ENCODE measurements at places on chromosomes 11 and 22. TPM values are rescaled to one million over a fixed set of nuclear protein-coding genes. Genes with fewer than 3 reads are reported as not detected.

GRCh38 chr11:44680982-44681597, 45.7 kb upstream of the TSPAN18 start:
- DNase-seq = no peak

DNA sequence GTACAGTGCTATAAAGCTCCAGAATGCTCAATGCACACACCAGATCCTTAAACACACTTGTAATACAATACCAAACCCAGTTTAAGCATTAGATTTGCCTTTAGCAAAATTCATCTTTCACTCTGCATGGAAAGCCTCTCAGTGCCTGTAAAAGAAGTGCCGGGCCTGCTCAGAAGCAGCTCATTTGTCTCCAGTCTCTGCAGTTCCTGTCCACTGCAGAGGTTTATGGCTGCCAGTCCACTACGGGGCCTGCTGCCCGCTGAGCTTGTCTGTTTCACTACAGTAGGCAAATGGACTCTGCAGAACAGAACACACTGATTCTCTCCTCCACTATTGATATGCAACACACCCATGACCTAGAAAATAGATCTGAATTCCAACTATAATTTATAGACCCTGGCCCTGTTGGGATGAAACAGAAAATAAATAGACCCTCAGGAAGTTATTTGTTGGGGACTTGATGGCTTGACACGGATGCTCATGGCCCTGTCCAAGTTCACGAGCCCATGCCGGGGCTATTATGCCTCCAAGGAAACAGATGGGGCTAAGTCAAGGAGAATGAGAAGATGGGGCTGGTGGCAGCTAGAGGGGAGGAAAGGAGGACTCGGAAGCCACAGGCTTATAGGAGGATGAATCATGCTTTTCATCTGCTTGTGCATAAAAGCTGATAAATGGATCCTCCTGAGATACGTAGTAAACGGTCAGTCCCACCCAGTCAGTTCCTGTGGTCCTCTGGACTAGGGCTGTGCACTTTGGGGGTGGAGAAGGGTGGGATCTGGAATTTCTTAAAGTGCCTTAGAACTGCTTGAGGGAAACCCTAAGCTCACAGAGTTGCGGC, 416.8 kb upstream of the TENM4 start:
- no peak for DNase-seq

DNA sequence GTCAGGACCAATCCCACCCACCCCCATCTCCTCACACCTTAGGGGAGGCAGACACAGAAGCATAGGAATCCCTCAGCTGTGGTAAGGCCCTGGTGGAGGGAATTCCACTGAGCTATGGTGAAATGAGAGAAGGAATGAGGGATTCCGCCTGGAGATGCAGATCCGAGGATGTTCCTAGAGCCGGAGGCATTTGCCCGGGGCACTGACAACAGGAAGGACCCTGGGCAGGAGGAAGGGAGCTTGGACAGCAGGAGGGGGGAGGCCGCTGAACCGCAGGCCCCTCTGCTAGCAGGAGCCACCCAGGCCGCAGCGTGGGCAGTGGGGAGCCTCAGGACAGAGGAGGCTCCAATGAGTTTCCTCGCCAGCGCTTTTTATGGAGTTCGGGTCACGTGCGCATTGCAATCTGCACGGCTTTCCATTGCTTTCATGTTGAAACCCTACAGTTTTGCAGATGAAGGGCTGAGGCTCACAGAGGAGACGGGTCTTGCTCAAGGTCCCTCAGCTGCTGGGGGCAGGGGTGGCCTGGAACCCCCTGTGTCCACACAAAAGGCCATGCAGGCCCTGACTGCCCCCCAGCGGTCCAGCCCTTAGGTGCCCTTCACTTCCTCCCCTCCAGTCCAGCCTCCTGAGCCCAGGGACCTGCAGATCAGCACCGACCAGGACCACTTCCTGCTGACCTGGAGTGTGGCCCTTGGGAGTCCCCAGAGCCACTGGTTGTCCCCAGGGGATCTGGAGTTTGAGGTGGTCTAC, 15.5 kb downstream of the CSF2RB start:
- no peak for DNase-seq

DNA sequence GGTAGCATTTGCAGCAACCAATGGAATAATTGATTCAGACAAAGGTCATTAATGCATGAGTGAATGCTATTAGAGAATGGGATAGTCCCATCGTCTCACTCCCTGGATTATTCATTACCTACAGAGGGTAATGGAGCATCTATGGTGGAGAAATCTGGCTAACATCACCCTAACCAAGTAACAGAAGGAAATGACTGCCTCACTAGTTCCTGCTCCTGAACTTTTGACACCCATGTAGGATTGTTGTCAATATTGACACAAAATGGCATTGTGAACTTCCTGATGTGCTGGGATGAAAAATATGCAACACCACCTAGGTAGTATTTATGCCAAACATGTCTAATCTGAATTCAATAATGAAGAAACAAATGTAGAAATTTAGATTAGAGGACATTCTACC, 44.0 kb upstream of the KIRREL3 start:
- peak; percentile 51 for DNase-seq

Gene ACTN3
- total RNA-seq = not detected

- DNase-seq = no peak
These were observed 51.8 kb downstream of the FDX1 start for GRCh38 chr11:110481523-110481922.

DNA sequence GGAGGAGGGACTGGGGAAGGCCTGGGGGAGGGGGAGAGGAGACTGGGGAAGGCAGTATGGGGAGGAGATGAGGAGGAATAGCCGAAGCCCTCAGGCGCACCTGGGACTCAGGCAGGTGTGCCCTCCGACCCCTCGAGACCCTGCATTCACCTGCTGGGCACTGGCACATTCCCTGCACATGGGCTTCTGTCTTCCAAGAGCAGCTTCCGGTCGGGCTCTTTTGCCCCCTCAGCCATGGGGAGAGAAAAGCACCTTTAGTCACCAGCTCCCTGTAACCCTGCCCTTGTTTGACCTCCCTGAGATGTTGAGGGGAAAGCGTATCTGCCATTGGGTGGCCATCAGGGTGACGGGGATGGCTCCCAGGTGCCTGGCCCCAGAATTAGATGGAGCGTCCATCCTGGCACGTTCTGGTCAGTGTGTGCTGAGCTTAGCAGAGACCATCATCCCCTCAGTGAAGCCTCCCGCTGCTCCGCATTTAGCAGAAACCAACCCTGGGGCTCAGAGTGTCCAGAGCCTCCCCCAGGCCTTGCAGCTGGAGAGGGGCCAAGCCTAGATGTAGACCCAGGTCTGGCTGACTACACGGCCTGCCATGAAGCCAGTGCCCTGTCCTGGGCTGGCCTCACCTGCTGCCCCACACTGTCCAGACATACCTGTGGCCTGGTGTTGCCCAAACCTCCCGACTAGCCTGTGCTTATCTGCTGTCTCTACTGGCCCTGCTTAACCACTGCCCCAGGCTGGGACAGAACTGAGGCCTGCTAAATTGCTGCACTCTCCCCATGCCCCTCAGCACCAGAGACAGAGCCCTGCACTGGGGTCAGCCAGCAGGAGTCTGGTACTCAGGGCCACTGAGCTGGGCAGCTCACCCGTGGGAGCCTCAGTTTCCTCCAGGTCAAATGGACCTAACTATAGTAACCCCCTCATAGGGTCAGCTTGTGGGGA, 6.2 kb downstream of the ANO1 start:
- DNase-seq = no peak

GRCh38 chr11:97202613-97203292, 812.9 kb downstream of the JRKL start:
- no peak for DNase-seq

DNA sequence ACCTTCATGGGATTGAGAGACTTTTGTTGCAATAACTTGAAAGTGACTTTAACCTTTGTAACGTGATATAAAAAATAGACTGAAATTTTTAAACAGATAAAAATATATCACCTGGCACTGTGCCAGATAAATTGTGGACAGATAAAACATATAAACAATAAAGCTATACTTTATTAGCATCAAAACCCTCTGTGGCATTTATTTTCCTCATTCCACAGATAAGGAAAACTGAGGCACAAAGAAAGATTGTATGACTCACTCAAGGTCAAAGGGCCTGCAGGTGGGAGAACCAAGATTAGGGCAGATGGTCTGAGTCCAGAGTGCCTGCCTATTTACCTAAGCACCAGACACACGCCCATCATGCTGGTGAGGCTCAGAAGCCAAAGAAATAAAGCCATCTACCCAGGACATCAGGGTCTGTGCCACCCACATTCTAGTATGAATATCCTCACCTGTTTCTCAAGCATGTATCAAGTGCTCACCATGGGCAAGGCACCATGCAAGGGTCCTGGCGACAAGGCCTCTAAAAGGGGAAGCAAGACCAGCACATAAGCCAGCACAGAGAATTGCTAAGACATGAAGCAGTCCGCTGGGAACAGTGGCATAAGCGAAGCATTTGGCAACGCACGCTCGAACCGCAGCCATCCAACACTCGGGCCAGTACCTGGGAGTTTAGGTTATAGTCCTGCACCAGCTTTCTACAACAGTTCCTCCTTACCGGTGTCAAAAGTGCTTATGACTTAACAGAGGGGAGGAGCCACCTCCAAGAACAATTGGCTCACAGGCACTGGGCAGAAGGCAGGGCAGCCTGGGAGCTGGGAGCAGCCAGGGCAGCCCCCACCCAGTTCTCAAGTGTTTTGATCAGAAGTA, 17.6 kb downstream of the MYH9 start:
- DNase-seq = peak; percentile 66

Gene IRAG1
- 0.23 TPM for total RNA-seq

Gene SLC22A25
- not detected for total RNA-seq

Gene CEND1
- total RNA-seq = not detected

DNA sequence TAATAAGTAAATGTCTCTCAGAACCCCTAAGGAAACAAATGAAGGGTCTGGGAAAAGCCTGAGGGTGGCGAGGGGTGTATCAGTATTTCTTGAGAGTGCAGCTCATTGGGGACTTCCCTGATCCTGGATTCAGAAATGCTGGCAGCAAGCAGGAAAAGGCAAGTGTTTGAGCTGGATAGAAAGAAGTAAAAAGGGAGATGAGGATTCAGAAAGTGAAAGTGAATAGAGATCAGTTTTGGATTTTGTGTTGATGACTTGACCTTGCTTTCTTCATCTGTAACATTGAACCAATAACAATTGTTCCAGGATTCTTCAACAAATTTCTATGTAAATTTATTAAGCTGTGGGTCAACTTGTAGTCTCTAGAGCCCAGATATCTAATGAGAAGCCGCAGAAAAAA, 66.9 kb upstream of the CTSC start:
- DNase-seq = no peak

GRCh38 chr11:74462631-74463030, 4.7 kb downstream of the KCNE3 start:
- DNase-seq = no peak

- DNase-seq = no peak
These were observed 42.4 kb downstream of the PRR14L start for GRCh38 chr22:31707519-31707918.

GRCh38 chr11:114775875-114776621, 97.7 kb downstream of the NXPE2 start:
- DNase-seq = no peak

Gene SMTNL1
- not detected for total RNA-seq

DNA sequence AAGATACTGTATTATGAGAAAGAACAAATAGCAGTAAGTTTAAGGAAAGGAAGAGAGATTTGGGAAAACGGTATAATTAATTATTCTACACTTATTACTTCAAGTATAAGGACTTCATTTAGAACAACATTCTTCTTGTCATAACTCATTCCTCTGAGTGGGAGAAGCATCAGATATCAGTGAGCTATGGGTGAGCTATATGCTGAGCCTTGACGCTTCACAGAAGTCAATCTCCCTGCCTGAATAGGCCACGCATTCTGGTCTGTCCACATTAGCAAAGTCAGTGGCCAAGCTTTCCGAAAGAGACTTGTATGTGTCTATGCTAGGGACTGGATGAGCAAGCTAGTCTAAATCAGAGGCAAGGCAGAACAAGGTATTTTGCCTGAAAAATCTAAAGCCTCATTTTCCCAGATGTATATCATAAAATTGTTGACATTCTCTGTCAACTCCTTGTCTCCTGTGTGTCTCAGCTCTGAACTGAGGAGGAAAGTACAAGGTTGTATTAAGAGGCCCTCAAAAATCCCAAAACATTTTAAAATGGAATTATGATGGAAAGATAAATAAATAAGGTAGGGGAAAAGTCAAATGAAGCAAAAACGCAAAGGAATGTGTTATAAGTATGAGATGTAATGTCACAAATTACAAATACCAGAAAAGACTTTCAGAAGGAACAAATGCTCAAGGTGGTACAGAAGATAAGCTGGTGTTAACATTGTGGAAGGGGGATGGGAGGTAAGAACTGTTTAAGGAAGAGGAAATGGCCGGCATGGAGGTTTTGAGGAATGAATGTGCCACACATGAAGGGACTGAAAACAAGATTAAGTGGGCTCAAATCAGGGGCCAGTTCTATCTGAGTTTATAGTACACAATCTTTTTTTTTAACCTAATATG, 1.4 kb downstream of the OR52N2 start:
- DNase-seq = no peak

GRCh38 chr22:47434336-47435203, 672.1 kb downstream of the TBC1D22A start:
- no peak for DNase-seq

- peak; percentile 95 for DNase-seq
These were observed at the start of gene HINFP for GRCh38 chr11:119121008-119121810. Gene HINFP (plus strand): TSS chr11:119121580. CDS start chr11:119126945, 5,365 bp downstream.

GRCh38 chr11:47691979-47692378, 23.2 kb downstream of the AGBL2 start:
- DNase-seq = no peak

GRCh38 chr11:9739123-9739900, 75.4 kb downstream of the SWAP70 start:
- DNase-seq = no peak

Gene PKDREJ
- total RNA-seq = not detected

- no peak for DNase-seq
These were observed 47.6 kb upstream of the NAV2 start for GRCh38 chr11:19664886-19665548.

- DNase-seq = no peak
These were observed 210.6 kb upstream of the LUZP2 start for GRCh38 chr11:24286238-24286637.

Gene ARHGAP8
- 7.7 TPM for total RNA-seq

Gene ADM2
- total RNA-seq = 4.6 TPM

- DNase-seq = no peak
These were observed 74.3 kb upstream of the ADORA2A start for GRCh38 chr22:24353121-24353520.

DNA sequence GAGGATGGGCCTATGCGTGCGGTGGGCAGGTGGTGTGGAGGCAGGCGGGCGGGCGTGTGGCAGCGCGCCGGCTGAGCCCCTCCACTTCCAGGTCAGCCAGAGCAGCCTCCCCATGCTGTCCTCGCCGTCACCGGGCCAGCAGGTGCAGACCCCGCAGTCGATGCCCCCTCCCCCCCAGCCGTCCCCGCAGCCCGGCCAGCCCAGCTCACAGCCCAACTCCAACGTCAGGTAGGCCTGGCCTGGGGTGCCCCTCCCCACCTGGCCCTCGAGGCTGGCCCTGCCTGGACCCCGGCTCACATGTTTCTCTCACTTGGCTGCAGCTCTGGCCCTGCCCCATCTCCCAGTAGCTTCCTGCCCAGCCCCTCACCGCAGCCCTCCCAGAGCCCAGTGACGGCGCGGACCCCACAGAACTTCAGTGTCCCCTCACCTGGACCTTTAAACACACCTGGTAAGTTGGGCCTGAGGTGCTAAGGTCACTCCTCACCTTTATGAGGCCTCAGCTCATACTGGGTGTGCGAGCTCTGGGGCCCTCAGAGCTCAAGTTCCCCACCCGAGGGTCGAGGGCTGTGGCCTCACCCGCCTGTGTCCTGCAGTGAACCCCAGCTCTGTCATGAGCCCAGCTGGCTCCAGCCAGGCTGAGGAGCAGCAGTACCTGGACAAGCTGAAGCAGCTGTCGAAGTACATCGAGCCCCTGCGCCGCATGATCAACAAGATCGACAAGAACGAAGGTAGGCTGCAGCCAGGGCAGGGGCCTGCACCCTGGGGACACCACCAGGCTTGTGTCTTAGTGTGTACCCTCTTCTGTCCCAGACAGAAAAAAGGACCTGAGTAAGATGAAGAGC, 75.3 kb downstream of the MED15 start:
- DNase-seq = no peak

Measured in Caki2 (cell line).